ENCODE measurements at places on chromosomes 3 and 15.

- DNase-seq = no peak
Measured at GRCh38 chr15:42385206-42385979, 26.1 kb downstream of the CAPN3 start.

DNA sequence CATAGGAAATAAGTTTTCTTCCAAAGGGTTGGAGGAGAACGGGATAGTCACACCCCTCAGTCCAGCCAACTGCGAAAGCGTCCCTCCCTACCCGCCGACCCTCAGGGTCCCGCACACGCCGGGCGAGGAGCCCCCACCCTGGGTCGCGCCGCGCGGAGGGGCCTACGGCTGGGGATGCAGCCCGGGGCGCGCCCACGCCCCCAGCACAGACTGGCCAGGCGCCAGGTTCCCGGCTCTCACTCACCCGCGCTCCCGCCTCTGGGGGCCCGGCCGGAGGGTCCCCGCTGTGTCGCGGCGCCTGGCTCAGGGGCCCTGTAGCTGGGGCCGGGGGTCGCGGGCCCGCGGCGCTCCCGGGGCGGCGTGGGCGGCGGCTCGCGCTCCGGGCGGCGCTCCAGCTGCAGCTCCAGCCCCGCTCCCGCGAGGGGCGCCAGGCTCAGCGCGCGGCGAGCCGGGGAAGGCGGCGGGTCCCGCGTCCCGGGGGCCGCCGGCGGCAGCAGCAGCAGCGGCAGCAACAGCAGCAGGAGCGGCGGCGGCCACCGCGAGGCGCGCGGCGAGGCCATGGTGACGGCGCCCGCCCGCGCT, 375 bp downstream of the HEG1 start:
- no peak for DNase-seq

GRCh38 chr3:17544632-17545031, 197.8 kb downstream of the TBC1D5 start:
- DNase-seq = no peak

GRCh38 chr15:64209680-64210334, 47.0 kb upstream of the PPIB start:
- no peak for DNase-seq

DNA sequence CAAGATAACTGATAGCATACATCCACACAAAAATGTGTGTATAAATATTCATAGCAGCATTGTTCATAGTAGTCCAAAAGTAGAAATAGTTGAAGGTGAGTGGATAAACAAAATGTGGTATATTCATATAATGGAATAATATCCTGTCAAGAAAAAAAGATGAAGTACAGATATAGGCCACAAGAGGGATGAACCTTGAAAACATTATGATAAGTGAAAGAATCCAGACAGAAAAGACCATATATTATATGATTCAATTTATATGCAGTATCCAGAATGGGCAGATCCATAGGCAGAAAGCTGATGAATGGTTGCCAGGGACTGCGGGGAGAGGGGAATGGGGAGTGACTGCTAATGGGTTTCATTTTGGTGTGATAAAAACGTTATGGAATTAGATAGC, 54.3 kb upstream of the TNIK start:
- DNase-seq = no peak

DNA sequence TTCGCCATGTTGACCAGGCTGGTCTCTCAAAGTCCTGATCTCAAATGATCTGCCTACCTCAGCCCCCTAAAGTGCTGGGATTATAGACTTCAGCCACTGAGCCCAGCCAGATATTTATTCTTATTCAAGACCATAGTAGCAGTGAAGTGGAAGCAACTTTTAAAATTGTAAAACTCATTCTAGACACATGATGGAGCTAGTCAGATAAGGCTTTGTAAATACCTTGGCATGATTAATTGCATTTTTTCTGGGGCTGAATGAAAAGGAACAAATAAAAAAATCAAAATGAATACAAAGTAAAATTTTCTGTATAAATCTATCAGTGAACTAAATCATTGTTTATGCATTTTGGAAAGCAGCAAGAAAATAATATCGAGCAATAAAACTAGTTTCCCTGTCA, 4.1 kb upstream of the MYO1E start:
- DNase-seq = no peak

GRCh38 chr3:165434516-165434915, 238.3 kb upstream of the SLITRK3 start:
- no peak for DNase-seq

Measured in hypothalamus (tissue), 51 donors.